ENCODE measurements at places on chromosomes 7 and 10. TPM values are rescaled to one million over a fixed set of nuclear protein-coding genes. Genes with fewer than 3 reads are reported as not detected.

ASB10 gene
- total RNA-seq: not detected

FFAR4 gene
- total RNA-seq: not detected

SORCS1 gene
- total RNA-seq: 0.10 TPM

SPDYE2 gene
- total RNA-seq: not detected

SOSTDC1 gene
- not detected for total RNA-seq

TMEM140 gene
- 0.83 TPM for total RNA-seq

DNA sequence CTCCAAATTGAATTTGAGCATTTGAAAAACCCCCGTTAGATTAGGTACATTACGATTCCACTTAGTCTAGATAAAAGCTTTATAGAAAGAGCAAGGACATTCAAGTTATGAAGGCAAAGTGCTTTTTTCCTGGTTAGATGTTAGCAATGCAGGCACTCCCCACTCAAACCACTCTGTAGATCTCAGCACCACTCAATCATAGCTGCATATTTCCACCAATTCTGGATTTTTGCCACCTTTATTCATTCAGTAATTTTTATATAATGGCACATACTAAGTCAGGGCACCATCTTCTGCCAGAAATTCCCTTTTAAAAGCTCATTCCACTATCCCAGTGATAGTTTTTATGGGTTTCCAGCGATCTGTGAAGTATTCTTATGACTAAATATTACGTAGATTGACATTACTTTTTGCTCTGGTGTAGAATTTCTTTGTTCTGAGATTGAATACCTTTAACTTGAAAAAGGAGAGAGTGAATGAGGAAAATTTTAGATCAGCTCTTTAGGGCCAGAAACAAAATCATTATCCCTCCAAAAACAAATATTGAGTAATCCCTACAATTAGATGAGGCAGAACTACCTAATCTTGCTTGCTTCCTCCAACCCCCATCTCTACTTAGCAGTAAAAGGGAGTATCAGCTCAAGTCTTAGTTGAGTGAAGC lies 51.6 kb downstream of the RNLS start:
- DNase-seq: no peak

GRCh38 chr7:106466867-106467266 lies 182.1 kb upstream of the NAMPT start:
- no peak for DNase-seq

DNA sequence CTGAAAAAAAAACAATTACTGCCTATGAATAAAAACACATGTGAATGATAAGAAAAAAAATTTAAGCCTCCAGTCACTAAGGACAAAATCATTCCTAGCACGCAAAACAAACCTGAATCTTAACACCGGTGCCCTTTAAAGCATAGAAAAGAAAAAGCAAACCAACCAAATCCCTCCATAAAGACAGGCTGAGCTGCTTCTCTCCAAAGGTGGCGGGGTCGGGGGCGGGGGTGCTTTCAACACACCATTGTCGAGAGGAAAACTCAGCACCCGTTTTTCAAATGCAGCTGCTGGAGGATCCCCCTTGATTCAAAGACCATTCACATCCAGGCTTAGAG lies 1.4 kb downstream of the ST8SIA6 start:
- DNase-seq: no peak

GRCh38 chr7:79453558-79454360 lies at the start of gene MAGI2:
Gene MAGI2, minus strand, starts transcription at chr7:79453667. Its CDS starts 347 bp downstream, at chr7:79453320.
- peak; percentile 75 for DNase-seq

DNA sequence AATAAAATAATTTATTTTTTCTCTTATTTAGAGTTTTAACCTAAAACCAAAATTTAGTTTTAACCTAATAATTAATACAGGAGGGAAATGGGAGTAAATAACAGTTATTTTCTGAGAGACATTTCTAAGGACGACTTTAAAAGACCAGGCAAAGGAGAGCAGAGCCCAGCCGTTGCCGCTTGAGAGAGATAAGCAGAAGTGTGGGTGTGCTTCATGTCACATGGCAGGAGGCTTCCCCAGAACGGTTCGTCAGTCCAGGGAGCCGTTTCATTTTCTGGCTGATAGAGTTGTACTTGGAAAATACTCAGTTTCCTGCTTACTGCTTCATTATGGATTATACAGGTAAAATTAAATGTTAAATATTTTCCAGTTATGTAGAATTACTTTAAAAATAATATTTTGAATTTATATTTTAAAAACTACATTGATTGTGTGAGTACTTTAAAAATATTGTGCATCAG lies 61.4 kb downstream of the ST7 start:
- no peak for DNase-seq

GRCh38 chr7:111839261-111839660 lies 277.0 kb upstream of the IMMP2L start:
- DNase-seq: no peak

- DNase-seq: no peak
Observed at GRCh38 chr7:1733206-1733907, 63.3 kb downstream of the ELFN1 start.

DNA sequence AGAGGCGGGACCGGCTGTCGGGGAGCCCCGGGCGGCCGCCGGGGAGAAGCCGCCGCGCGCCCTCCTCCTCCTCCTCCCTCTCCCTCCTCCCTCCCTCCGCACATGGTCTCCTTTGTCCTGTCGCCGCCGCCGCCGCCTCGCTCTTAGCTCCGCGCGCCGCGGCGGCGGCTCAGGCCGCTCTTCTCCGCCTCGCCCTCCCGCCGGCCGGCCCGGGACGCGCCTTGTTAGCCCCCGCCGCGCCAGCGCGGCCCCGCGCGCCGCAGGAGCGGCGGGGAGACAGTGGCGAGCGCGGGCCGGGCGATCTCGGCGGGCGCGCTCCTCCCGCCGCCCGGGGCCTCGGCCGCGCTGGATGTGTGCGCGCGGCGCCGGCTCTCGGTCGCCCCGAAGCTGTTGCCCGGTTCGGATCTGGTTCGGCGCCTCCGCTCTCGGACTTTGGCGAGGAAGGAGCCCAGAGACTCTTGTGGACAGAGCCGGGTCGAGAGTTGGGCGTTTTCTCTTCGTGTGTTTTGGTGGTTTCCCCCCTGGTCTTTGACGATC lies 437.4 kb upstream of the GALNT17 start:
- DNase-seq: no peak

DNA sequence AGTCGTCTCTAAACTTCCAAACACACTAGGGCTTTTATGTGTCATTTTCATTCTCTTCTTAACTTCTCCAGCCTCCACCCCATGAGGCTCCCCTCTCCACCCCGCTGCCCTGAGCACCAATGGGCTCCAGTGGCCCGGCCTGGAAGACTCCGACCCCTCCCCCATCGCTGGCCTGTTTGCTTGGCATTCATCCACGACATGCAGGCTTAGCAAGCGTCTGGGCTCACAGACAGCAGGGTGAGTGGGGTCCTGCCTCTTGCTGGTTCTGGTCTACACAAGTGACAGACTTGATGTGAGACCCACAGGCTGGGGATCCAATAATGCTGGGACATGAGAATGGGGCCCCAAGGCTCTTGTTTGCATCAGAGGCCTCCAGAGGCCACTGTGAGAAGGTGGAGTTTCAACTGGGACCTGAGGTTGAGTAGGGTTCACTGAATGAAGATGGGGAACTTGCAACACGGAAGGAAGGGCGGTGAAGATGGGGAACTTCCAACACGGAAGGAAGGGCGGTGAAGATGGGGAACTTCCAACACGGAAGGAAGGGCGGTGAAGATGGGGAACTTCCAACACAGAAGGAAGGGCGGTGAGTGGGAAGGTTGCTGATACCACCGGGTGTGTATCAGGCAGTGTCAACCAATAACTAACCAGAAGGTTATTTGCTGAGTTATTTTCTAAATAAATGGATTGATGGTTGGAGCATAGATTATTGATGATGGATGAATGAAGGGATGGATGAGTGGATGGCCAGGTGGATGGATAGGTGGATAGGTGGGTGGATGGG lies 14.0 kb downstream of the KNDC1 start:
- no peak for DNase-seq

GRCh38 chr7:39554583-39555165 lies 11.5 kb upstream of the YAE1 start:
- DNase-seq: peak; percentile 57

- DNase-seq: no peak
Observed at GRCh38 chr10:70596110-70596798, 6.3 kb downstream of the PRF1 start.
